ENCODE measurements at places on chromosomes 6 and 20. TPM values are rescaled to one million over a fixed set of nuclear protein-coding genes. Genes with fewer than 3 reads are reported as not detected.
A peak's percentile ranks its signal among the peaks of the same experiment; 100 is the strongest.

DNA sequence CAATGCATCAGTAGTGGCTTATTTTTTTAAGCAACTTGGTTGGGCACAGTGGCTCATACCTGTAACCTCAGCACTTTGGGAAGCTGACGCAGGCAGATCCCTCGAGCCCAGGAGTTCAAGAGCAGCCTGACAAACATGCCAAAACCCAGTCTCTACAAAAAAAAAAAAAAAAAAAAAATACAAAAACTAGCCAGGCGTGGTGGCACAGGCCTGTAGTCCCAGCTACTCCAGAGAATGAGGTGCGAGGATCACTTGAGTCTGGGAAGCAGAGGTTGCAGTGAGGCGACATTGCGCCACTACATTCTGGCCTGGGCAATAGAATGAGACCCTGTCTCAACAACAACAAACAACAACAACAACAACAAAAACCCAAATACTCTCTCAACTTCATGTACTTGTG lies 44.7 kb upstream of the XRN2 start:
- no peaks in the 10 kb centered on the region for H3K4me1 ChIP-seq
- H3K27ac ChIP-seq, result no peak overlapping the region
- no peaks in the 10 kb centered on the region for H3K36me3 ChIP-seq
- no peak for DNase-seq

- H3K36me3 ChIP-seq, result peaks cover 22% of the 10 kb centered on the region
- no peak overlapping the region for H3K27ac ChIP-seq
- peaks cover 30% of the 10 kb centered on the region for H3K4me1 ChIP-seq
- no peak overlapping the region for H3K4me3 ChIP-seq
- DNase-seq, result no peak
- no peaks in the 10 kb centered on the region for H3K27me3 ChIP-seq
Observed at GRCh38 chr6:90044182-90044832, 150.0 kb downstream of the GJA10 start.

DNA sequence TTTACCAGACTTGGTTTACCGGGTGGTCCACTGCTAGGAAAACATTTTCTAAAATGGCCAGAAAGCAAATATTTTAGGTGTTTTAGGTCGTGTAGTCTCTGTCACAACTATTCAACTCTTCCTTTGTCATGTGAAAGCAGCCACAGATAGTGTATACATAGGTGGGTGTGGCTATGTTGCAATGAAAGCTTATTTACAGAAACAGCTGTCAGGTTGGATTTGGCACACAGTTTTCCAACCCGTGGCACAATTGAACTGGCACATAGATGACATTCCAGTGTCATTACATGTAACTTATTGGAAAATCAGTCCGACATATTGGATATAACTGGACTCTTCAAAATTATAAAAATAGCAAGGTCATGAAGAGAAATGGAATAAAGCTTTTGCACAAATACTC lies 68.9 kb upstream of the KCNQ5 start:
- H3K27me3 ChIP-seq, result no peaks in the 10 kb centered on the region
- H3K4me1 ChIP-seq, result peaks cover 15% of the 10 kb centered on the region
- H3K27ac ChIP-seq, result no peak overlapping the region
- H3K36me3 ChIP-seq, result no peaks in the 10 kb centered on the region
- DNase-seq, result no peak

DNA sequence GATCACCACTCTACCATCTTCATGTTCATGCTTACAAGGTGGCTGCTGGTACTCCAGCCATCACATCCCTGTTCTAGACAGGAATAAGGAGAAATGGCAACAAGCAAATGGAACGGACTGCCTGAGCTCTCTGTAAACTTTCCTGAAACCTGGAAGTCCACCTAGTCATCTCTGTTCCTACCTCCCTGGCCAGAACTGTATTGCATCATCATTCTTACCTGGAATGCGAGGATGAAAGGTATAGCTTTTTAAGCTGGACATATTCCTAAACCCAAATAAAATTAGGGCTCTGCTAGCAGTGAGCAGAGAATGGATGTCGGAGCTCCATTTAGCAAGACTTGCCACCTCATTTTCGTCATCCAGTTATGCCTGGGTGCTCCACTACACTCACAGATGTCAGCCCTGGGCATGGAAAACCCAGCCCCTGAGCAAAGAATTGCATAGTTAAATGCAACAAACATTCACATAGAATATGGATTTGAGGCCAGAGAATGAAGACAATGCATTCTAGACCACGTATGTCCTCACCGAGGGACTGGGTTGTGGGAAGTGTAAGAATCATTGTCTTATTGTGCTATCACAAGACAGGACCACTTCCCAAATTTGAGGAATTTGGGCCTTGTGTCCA lies 214.3 kb upstream of the CDYL start:
- H3K27me3 ChIP-seq, result peaks cover 8% of the 10 kb centered on the region
- H3K4me1 ChIP-seq, result no peaks in the 10 kb centered on the region
- H3K27ac ChIP-seq, result no peak overlapping the region
- DNase-seq, result no peak

- DNase-seq, result no peak
- H3K36me3 ChIP-seq, result no peaks in the 10 kb centered on the region
- peaks cover 10% of the 10 kb centered on the region for H3K4me1 ChIP-seq
- H3K4me3 ChIP-seq, result no peak overlapping the region
- no peaks in the 10 kb centered on the region for H3K27me3 ChIP-seq
Observed at GRCh38 chr20:19964289-19965265, 52.6 kb upstream of the NAA20 start.

DNA sequence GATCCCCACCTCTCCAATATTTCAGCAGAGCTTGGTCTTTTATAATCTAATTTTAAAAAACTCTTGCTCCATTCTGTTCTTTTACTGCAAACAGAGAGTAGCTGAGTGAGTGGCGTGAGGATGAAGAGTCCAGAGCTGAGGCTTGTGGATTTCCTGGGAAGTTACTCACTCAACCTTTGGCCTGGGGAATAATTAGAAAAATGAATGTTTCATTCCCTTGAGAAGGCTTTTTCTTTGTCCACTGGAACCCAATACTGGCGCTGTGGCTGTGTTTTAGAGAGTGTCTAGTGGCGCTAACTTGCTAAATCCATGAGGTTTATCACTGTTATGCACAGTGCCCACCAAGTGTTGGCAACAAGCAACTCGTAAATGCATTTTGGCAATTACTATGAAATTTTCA lies 251.5 kb downstream of the HIVEP2 start:
- H3K27me3 ChIP-seq, result no peaks in the 10 kb centered on the region
- no peaks in the 10 kb centered on the region for H3K36me3 ChIP-seq
- peaks cover 23% of the 10 kb centered on the region for H3K4me1 ChIP-seq

- H3K27ac ChIP-seq, result no peak overlapping the region
- peak; percentile 58 for DNase-seq
- no peak overlapping the region for H3K4me3 ChIP-seq
- H3K27me3 ChIP-seq, result peaks cover 6% of the 10 kb centered on the region
Observed at GRCh38 chr6:49556429-49556837, 6.0 kb downstream of the C6orf141 start.

DNA sequence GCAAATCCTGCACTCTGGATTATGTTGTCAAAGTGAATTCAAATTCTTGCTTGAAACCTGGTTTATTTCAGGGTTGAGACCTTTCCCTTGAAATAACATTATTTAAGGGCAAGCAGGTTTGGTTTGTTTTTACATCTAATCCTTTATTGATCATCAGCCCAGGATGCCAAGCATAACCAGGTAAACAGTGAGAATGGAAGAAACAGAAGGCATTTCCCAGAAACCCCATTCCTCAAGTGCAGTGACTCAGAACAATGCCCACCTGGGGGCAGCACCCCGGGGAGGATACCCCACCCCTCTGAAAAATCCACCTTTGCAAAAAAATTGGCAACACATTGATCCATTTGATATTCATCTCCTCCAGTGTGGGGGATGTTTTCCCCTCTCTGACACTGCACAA lies 32.5 kb downstream of the POFUT1 start:
- H3K4me3 ChIP-seq, result peak overlapping the region; percentile 29
- peak; percentile 37 for DNase-seq
- peaks cover 12% of the 10 kb centered on the region for H3K36me3 ChIP-seq
- peaks cover 22% of the 10 kb centered on the region for H3K4me1 ChIP-seq

TUBB2A gene
- total RNA-seq, result 1.0 TPM

CYB5R4 gene
- total RNA-seq, result 24.5 TPM

SUMO4 gene
- 5.9 TPM for total RNA-seq

KIAA1755 gene
- not detected for total RNA-seq

CD93 gene
- total RNA-seq, result not detected

LTB gene
- total RNA-seq, result 52.3 TPM
